ENCODE measurements at places on chromosomes 12 and 14.

- no peak for DNase-seq
These were observed 249.1 kb downstream of the DPY19L2 start for GRCh38 chr12:63419154-63419553.

DNA sequence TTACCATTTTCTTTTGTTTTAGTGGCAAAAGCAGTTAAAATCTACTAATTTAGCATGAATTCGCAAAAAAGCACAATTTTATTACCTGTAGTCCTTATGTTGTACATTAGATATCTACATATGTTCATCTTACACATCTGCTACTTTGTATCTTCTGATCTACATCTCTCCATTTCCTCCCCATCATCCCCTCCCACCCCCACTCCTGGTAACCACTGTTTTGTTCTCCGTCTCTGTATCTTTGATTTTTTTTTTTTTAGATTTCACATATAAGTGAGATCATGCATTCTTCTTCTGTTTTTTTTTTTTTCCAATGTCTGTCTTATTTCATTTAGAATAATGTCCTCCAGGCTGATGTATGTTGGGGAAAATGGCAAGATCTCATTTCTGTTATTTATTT is 922.7 kb downstream of the VRK1 start:
- DNase-seq = no peak

- DNase-seq = no peak
These were observed 17.4 kb upstream of the TAS2R42 start for GRCh38 chr12:11204173-11204572.

DNA sequence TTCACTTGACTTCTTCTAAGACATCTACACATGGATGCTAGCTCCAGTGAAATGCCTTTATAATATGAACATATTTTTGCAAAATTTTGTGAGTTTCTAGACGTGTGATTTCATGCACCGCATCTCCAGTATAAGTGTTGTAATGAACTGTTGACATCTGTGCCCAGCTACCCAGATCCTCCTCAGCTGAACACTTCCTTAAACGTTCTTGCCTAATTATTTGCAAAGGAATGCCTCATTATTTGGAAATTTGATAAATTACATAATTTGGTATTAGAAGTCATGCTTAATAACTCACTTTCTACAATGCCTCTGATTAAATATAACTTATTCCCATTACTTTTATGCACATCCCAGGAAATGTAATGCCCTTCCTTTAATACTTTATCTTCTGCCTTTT is 14.0 kb downstream of the OR11G2 start:
- no peak for DNase-seq

GRCh38 chr12:67107751-67108269 is 161.3 kb upstream of the CAND1 start:
- DNase-seq = no peak

- no peak for DNase-seq
These were observed 2.4 kb downstream of the CCDC177 start for GRCh38 chr14:69572030-69572840.

GRCh38 chr12:71755146-71755892 is 656 bp downstream of the RAB21 start:
- DNase-seq = no peak

DNA sequence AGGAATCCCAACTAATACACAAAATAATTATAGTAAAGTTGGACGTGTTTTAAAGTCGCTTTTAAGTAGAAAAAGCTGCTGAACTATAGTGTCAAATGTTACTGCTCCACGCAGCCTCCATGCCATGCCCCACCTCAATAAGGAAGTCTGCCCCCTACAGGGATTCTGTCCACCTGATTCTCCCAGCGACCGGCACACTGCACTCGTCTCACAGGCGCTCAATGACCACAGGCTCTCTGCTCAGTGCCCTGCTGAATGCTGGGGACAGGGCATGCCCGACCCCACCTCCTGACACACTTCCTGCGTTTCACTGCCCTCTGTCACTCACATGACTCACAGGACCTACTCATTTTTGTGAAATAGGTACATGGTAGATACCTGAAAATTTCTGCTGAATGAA is 48.9 kb downstream of the BDKRB1 start:
- DNase-seq = no peak

- DNase-seq = no peak
These were observed 865 bp downstream of the RGS6 start for GRCh38 chr14:71933001-71933587.

DNA sequence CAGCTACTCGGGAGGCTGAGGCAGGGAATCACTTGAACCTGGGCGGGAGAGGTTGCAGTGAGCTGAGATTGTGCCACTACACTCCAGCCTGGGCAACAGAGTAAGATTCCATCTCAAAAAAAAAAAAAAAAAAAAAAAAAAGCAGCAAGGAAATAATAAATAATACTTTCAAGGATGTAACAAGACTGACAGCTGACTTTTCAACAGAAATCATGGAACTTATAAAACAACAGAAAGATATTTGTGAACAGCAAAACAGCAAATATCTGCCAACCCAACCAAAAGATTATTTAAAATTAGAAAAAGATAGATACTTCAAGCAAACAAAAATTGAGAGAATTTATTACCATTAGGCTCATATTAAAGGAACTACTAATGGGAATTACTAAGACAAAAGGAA is 115.1 kb downstream of the TSHR start:
- DNase-seq = no peak

- no peak for DNase-seq
These were observed 52.9 kb upstream of the CCND2 start for GRCh38 chr12:4220536-4221257.

GRCh38 chr14:32608857-32609256 is 279.8 kb downstream of the AKAP6 start:
- no peak for DNase-seq

DNA sequence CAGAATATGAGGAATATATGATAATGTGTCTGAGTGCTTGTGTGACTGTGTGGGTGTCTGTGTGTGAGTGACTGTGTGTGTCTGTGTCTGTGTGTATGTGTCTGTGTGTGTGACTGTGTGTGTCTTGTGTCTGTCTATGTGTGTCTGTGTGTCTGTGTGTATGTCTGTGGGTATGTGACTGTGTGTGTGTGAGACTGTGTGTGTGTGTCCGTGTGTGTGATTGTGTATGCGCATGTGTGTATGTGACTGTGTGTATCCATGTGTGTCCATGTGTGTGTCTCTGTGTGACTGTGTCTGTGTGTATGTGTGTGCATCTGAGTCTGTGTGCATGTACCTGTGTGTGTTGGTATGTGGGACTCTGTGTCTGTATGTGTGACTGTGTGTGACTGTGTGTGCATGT is 1361.2 kb upstream of the TMEM132C start:
- DNase-seq = no peak

DNA sequence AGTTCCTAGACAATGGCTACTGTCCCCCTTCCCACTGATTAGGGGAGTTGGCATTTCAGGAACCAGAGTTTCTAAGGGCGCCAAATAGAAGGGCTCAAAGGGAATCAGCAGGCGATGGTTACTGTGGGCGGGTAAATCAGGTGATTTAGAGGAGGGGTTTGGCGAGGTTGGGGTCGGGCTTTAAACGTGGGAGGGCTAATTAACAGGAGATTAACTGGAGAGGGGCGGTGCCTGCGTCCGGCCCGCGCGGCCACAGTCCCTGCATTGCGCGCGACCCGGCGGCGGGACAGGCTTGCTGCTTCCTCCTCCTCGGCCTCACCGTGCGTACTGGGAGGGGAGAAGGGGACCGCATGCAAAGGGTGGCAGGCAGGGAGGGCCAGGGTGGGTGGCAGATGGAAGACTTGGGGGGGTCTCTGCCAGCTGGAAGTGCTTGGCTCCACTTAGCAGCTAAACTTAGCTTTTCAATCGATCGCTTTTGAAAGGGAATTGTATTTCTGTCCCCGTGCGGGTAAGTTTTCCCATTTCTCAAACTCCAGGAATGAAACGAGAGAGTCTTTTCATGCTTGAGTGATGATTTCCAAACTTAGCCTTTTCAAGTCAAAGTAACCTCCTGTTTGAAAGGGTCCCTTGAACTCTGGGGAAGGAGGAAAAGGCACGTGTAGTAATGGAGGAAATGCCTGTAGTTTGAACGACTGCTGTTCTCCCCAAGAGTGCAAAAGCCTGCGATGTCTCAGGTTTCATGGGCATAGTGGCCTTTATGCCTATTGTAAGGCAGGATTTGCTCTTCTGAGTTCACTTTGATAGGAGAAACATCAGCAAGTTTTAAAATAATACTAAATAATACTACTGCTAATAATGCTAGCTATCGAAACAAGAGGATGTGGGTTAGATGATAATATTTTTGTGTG is at the start of gene MGST1:
Gene MGST1, plus strand, starts transcription at position 255 of the 908 bp plus-strand sequence. CDS start 6,608 bp downstream, outside the sequence.
- DNase-seq = no peak

- DNase-seq = no peak
These were observed 683.4 kb downstream of the GALC start for GRCh38 chr14:87309557-87309956.

DNA sequence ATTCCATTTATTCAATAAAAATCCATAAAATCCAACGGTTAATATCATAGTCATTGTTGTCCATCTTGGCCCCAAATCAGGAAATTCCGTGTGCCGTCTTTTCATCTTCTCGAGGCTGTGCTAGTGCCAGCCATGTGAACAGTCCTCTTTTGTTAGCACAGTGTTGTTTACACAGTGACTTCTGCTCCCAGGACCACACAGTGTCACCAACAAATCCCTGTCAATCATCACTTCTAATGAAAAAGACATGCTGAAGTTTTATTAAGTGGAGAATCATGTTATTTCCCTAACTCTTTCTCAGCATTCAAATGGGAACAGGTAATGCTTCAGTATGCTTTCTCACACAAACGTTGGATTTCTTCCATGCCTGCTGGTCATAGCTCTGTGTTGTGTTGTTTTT is 1.9 kb upstream of the SLCO1A2 start:
- DNase-seq = no peak

GRCh38 chr14:33014710-33015109 is 76.0 kb downstream of the NPAS3 start:
- no peak for DNase-seq

- DNase-seq = no peak
These were observed 9.2 kb upstream of the VWF start for GRCh38 chr12:6133642-6134041.

DNA sequence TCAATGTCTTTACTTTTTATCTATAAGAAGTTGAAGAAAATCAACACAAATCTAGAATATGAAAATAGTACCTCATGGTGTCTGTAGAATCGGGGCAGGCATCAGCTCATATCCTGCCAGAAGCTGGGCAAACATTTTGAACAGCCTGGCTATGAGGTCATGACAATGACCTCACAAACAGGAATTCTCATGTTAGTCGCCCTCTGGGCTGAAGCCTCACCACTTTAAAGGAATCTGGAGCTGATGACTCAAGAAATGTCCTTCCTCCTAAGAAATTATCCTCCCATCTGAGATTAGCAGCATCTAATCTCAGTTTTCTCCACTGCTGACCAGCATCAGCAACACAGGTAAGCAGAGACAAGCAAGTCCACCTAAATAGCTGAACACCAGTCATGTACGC is 27.1 kb downstream of the CLIP1 start:
- no peak for DNase-seq

DNA sequence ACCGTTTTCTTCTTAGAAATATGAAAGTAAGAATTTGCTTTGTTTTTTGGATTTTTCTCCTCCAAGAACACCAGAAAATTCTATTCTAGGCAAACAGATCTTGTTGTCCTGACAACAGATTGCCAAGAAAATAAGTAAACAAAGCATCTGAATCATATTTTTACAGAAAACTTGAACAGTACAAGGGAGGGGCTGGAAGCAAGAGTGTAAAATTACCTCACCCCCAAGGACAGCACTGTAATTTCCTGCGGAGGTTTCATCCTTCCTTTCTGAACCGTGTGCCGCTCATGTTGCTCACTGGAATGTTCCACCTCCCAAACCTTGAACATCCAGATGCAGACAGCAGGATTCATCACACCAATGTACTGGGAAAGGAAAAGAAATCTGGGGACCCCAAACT is 5.4 kb upstream of the CAMKK2 start:
- no peak for DNase-seq

- DNase-seq = no peak
These were observed 75.2 kb downstream of the SPRING1 start for GRCh38 chr12:116662612-116663144.

GRCh38 chr12:115375186-115375991 is 691.4 kb upstream of the TBX3 start:
- peak; percentile 11 for DNase-seq

DNA sequence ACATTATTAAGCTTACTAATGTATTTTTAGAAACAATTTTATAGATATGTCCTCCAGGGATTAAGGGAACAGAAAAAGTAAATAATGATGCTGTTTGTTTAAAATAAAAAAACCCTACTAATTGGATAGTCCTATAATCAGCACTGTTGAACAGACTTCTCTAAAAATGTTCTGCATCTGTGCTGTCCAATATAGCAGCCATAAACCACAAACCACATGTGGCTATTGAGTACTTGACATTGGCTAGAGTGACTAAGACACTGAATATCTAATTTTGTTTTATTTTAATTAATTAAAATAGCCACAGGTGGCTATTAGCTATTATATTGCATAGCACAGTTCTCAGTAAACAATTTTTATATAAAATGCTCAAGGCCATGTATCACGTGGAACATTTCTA is 210.4 kb downstream of the DPY19L2 start:
- no peak for DNase-seq

GRCh38 chr12:105887131-105887530 is 251.6 kb downstream of the NUAK1 start:
- DNase-seq = no peak

DNA sequence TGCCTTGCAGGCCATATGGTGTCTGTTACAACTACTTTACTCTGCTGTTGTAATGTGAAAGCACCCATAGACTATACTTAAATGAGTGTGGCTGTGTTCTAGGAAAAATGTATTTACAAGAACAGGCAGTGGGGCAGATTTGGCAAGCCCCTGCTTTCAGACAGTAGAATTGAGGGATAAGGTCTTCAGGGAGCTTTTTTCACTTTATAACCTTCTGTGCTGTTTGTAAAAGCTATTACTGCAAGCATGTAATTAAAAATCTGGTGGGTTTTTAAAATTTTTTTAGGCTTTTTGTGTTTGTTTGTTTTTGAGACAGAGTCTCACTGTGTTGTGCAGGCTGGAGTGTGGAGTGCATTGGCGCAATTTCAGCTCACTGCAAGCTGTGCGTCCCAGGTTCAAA is 73.9 kb downstream of the VEZT start:
- DNase-seq = no peak

DNA sequence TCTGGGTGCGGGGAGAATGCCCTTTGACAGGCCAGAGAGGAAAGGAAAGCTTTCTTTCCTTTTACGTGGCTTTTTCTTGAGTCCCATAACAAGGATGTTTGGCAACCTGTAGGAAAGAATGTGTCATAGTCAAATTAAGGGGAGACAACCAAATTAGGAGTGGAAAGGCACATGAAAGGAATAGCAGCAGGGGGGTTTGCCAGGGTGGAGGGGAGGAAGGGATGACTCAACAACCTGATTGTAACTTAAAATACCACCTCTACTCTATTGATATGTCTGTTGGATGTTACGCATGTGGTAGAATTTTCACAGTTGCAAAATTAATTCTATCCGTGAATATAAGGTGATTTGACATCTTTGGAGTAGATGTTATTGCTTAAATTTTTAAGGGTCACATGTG is 28.5 kb upstream of the MYBPC1 start:
- no peak for DNase-seq

- no peak for DNase-seq
These were observed 357.1 kb upstream of the MGAT4C start for GRCh38 chr12:86613311-86613710.
